Natural killer cell (primary cell): ENCODE measurements at places on chromosomes 2 and 18.

GRCh38 chr18:316393-316792 lies 48.5 kb upstream of the THOC1 start:
- no peak for DNase-seq

DNA sequence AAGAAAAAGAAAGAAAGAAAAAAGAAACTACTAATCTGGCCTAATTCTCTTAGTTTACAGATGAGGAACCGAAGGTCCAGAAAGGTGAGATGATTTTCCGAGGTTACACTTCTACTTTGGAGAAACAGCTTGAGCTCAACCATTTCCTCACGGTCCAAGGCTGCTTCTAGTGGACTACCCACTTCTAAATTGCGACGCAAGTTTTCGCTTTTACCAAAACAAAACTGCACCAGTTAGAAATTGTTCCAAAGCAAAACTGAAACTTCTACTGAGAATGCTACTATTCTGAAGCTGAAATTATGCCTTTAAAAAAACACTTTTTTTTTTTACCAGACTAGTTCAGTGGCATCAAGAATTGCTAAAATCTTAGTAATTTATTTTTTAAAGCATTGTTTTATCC lies 101.6 kb downstream of the INO80D start:
- no peak for DNase-seq

GRCh38 chr2:168526641-168527040 lies 70.6 kb downstream of the CERS6 start:
- DNase-seq, result no peak

DNA sequence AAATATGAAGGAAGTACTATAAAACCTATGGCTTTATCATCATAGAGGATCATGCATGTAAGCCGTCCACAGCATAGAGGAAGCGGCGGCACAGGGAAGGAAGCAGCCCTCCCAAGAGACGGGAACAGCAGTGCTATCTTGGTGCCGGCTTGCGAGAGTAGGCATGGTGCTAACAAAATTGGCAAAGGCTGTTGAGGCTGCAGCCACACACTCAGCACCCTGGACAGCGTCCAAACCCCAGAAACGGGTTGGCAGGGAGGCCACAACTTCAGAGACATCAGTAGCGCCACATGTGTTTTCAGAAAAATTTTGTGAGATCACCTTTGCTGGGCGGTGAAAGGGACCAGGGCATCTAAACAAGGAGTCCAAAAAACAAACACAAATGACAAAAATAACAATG lies 37.7 kb downstream of the NETO1 start:
- no peak for DNase-seq

- DNase-seq, result no peak
These were observed 37.3 kb downstream of the DARS1 start for GRCh38 chr2:135948141-135948540.

DNA sequence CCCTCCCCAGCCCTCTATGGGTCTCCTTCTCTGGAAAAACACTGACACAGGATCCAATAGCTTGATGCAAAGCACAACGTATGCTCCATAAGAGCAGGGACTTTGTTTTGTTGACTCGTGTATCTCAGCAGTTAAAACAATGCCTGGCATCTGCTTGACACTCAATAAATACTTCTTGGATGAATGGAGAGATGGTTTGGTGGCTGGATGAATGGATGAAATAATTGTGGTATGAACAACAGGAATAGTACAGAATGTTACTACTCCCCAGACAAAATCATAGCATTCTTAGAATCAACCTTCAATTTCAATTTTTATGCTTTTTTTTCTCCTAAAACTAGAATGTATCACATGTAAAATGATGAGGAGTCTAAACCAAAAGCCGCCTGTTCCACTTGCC lies 57.4 kb downstream of the KCNE4 start:
- no peak for DNase-seq

GRCh38 chr18:57149051-57149450 lies 2.2 kb downstream of the BOD1L2 start:
- no peak for DNase-seq

- no peak for DNase-seq
These were observed 71.8 kb downstream of the GFPT1 start for GRCh38 chr2:69315160-69315761.

DNA sequence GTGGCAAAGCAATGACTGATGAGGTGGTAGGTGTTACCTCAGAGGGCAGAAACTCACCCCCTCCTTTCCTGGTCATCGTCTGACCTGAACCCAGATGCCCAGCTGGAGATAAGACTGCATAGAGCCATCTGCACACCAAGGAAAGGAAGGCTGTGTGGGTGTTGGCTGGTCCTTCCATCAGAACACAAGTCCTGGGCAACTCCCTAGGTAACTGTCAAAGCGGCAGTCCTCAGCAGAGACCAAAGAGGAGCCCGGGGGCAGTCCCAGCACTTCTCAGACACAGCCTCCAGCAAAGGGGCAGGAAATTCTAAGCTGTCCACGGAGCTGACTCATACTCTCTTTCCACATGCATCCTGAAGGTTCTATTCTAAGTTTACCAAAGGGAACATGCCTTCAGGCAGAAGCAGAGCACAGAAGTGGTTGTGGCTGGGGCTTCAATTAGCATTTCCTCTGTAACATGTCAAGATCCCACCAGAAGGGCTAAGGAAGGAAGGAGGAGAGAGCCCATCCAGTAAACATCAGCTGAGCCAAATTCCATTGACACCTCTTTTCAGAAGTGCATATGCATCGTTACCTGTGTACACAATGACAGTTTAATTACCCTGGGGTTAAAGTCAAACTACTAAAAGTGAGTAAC lies 54.7 kb downstream of the SPRED2 start:
- DNase-seq, result no peak

- DNase-seq, result no peak
These were observed 134.0 kb downstream of the SEPTIN10 start for GRCh38 chr2:109479804-109480203.

GRCh38 chr2:26534098-26534864 lies 56.4 kb upstream of the OTOF start:
- DNase-seq, result no peak

- DNase-seq, result no peak
These were observed 5.1 kb downstream of the CHPF start for GRCh38 chr2:219538504-219538951.

- no peak for DNase-seq
These were observed 67.2 kb upstream of the SMAD7 start for GRCh38 chr18:49017813-49018553.

DNA sequence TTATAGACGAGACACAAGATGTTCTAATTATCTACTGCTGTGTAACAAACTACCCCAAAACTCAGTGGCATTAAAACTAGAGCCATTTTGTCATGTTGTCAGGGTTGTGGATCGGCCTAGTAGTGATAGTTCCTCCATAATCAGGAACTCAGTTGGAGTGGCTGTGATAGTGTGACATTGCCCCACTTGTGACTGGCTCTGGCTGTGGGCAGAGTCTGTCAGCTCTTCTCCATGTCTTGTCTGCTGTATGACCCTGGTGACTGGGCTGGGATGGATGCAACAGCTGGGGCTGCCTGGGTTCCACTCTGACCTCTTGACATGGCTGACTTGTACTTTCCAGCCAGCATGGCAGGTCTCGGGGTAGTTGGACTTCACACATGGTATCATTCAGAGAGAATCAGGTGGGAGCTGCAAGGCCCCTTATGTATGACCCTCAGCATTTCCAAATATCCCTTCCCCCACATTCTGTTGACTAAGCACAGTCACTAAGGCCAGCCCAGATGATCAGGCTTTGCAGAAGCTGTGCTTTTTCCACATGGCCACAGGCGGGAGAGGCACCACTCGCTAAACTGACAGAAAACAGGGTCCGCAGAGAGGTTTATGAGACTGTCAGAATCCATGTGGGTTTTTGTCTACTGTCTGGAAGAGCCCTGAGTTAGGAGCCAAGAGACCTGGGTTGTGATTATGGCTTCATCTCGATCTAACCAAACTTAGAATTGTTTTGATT lies 50.3 kb downstream of the SETBP1 start:
- no peak for DNase-seq

GRCh38 chr18:43777636-43778304 lies 500.5 kb upstream of the SYT4 start:
- DNase-seq, result no peak

DNA sequence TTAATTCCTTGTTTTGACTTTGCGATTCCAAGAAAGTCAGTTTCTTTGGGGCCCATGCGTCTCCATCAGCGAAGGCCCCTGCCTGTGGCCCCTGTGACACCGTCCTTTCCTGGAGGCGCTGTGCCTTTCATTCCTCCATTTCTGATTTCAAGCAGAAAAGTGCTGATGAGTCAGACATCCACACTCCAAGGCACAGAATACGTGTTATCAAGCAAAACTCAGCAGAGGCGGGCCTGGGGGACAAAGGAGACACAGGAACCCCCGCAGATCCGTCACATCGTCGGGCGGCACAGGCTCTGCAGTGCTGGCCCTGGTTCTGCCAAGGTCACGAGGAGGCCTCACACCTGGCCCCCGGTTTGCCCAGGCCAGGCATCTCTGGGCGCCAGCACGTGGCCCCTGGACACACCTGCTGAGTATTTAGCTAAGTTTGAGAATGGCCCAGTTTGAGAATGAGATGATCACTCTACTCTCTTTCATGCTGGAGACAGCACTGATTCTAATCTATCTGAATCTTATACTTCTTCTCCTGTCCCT lies 7.2 kb upstream of the SALL3 start:
- DNase-seq, result no peak

DNA sequence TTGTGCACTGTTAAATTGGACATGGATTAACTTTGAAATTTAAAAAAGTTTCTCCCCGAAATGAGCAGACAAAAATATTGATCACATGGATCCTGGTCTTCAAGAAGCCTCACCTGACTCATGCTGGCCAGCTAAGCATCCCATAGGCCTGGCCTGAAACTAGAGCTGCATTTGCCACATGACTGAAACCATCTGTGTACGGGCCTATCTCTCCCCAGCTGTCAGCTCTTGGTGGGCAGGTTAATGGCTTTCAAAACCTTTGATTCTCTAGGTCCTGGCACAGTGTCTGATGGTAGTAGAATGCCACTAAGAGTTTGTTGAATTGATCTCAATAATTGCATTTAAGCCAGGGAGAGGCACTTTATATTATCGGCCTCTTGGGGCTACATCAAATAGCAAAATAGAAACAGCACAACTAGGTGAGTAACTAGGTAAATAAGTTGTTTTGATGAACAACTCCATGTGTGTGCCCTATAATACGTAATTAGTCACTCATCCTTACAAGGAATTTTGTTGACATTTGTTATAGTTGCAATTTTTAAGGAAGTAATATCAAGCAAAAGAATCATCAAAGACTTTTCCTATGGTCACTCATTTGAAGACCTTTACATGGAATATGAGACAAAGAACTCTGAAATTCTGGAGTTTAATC lies 251.1 kb downstream of the SP3 start:
- no peak for DNase-seq

DNA sequence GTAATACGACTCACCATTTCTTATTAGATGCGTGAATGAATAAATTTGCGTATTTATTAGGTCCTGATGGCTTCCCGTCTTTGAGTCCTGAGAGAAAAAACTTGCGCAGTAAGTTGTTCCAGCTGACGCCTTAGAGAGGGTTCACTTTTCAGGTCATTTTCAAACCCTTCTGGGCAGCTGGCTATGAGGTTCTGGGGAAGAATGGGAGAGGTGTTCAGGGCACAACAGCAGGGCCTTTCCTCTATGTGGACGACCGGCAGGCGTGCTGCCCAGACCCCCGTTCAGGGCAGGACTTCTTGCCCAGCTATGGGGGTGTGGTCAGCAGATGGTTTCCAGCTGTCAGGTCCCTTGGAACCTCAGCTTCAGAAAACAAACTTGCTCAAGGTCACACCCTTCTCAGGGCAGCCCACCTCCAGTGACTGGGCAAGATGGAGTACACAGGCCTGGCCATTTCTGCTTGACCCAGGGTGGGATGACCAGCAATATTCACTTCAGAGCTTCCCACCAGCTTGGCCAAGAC lies 61.1 kb upstream of the TNP1 start:
- DNase-seq, result no peak

DNA sequence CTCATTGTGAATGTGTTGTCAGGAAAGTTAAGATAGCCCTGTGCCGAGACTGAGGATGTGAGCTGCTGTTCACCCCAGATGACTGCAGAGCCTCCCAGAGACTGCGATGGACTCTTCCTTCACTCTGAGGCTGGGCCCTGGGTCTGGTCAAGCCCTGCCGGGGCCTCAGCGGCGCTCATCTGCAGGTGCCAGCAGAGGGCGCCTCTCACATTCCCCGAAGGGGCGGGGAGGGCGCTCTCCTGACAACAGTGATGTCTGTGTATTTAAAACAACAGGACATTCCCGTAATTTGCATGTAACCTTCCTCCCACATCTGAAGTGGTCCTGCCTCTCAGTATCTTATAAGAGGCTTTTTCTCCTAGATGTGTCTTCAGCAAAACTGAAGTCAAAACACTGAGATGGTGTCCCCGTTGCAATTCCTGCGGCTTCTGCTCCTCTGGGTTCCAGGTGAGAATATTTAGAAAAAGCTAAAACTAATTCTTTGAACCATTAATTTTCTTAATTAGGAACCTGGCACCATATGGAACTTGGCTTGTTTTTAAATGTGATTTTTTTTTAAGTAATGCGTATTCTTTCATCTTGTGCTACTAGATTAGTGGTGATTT lies 1377.9 kb downstream of the RPIA start:
- no peak for DNase-seq

- DNase-seq, result no peak
These were observed 56.9 kb upstream of the SMAD2 start for GRCh38 chr18:47987388-47987699.

- no peak for DNase-seq
These were observed 60.0 kb downstream of the RBMS1 start for GRCh38 chr2:160433466-160434140.

DNA sequence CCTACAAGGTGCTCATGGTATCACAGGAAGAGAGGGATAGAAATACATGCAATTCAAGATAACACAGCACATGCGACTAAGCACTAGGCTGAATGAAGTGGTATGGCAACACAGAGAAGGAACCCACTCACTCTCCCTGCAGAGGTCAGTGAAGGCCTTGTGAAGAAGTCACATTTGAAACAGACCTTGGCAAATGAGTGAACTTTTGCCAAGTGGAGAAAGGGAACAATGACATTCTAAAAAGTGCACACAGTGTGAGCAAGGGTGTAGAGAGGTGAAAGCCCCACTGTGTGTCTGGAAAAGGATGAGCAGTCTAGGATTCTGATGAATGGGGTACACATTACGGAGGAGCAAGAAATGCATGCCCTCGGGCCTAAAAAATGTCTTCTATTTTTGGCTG lies 23.3 kb downstream of the KLF7 start:
- peak; percentile 62 for DNase-seq

GRCh38 chr2:128746356-128746755 lies 427.7 kb upstream of the HS6ST1 start:
- no peak for DNase-seq

DNA sequence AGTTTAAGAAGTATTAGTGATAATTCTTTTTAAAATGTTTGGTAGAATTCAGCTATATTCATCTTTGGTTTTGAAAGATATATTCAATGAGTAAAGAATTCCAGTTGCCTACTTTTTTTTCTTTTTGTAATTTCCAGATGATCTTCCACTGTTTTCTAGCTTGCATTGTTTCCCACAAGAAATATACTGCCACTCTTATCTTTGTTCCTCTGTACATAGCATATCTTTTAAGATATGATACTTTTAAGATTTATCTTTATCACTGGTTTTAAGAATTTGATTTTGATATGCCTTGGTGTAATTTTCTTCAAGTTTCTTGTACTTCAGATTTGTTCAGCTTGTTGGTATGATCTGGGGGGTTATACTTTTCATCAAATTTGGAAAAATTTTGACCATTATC lies 374.4 kb downstream of the PLCL1 start:
- no peak for DNase-seq

GRCh38 chr2:96539215-96539920 lies 2.8 kb downstream of the ARID5A start:
- DNase-seq, result no peak

GRCh38 chr18:10265560-10266333 lies 188.7 kb upstream of the APCDD1 start:
- DNase-seq, result no peak
